ENCODE measurements at places on chromosomes 2 and 18. TPM values are rescaled to one million over a fixed set of nuclear protein-coding genes. Genes with fewer than 3 reads are reported as not detected.

The MLPH gene
- not detected for total RNA-seq

The NT5C1B gene
- not detected for total RNA-seq

The DLX2 gene
- total RNA-seq, result not detected

The IL1B gene
- not detected for total RNA-seq

The RNF103 gene
- total RNA-seq, result 11.8 TPM

The RAX gene
- total RNA-seq, result not detected

The NOSTRIN gene
- not detected for total RNA-seq

Data from activated naive CD4-positive, alpha-beta T cell treated with anti-CD3 and anti-CD28 coated beads for 36 hours (primary cell).